ENCODE measurements at places on chromosomes 1 and 21.

DNA sequence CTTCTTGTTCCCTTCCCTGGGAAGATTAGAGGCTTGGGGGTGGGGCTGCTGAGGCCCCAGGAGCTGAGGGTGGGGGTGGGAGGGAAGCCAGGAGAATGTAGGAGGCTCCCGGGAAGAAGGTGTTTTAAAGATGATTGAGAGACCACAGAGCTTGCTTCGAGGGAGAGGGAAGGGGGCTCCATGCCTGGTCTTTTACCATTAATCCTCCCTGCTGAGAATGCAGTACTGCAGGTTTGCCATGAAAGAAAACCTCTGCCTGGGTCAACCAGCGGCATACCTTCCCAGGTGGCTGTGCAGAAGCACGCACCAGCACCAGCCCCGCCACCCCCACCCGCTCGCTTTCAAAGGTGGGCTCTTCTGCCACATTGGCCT, 15.4 kb downstream of the ABCA4 start:
- no peak for DNase-seq

- no peak for DNase-seq
These were observed 1.3 kb downstream of the CREB3L4 start for GRCh38 chr1:153968972-153969371.

DNA sequence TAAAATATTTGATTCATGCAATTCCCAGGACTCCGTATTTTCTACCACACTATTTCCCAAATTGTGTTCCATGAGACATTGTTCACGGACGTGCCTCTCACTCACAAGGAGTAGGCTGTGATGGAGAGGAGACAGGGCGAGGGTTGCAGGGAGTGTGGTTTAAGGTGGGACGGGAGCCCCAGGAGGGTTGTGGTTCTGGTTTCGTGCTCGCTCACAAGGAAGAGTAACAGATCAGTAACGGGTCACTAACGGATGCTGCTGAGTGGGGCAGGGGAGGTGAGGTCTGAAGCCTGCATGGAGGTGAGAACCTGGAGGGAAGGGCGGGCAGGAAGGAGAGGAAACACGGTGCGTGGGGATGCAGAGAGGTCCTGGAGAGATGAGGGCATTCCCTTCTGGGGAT, 28.8 kb downstream of the TFF3 start:
- DNase-seq: no peak

DNA sequence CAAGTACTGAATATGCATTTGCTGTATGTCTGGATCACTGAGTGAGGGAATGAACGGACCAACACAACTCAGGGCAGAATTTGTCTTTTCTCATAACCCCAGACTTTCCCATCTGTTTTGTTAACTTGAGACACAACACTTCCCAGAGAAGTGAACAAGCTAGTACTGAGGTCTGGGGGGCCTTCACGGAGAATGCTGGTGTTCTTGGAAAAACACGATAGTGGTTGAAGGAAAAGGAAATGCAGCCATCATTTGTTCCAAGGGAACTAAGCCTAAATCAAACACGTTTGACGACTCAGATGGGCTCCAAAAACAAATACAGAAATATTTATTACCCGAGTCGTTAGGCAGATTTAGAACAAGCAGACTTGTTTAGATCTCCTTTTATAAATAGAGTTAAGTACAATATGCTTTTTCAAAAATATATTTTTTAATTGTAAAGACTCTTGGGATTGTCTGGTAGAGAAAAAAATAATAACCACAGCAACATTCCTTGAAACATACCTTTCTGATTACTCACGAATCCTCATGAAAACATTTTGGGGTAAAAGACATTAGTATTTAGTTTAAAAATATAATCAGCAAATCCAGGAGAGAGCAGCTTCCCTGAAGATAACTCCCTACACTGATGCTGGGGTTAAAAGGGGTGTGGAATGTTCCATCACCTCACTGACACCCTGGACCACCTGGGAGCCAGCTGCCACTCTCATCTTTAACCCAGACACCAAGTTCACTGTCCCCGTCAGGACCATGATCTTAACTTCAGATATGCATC, 427.7 kb upstream of the RUNX1 start:
- no peak for DNase-seq

DNA sequence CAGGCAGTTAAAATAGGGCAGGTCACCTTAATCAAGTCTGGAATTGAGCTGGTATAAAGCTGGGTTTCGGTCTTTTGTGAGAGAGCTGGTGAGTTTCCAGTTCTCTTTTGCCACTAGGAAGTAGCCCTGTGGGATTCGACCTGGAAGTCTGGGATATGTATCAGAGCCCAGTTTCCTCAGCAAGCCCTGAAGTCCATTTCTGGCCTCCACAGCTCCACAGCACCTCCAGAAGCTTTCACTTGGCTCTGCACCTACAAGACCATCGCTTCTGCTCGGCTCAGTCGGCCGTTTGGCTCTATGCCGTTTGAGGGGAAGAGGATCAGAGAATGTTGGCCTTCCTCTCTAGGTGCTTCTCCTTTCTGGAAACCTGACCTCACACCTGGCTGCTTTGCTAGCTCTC, 148.0 kb downstream of the GALNT2 start:
- no peak for DNase-seq

DNA sequence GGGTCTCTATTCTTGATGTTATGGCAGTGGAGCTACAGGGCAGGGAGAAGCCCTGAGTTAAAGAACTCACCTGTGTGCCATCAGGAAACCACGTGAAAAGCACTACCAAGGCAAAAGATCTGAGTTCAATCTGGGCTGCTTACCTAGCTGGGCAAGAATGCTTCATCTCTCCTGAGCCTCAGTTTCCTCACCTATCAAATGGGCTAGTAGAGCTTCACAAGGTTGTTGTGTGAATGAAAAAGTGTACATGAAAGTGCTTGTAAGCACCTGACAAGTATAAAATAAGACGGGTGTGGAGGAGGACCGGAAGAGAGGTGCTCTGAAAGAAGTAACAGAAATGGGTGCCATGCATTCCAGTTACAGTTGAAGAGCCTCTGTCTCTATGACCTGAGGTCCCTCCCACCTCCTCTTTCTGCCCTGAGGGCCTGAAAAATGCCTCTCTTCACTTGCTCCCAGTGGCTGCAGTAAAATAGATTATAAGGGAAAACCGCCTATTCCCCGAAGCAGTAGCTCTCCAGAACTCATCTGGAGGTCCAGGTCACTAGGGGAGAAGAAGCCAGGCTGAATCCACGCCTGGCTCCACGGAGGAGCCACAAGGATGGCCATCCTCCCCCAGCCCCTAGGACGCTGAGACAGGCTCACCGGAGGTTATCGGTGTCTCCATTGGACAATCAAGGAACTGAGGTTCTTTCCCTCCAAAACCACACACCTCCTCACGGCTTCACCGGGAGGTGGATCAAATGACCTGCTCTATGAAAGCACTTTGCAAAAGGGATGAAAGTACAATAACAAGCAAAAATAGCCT, 1.4 kb downstream of the GPR161 start:
- DNase-seq: no peak

DNA sequence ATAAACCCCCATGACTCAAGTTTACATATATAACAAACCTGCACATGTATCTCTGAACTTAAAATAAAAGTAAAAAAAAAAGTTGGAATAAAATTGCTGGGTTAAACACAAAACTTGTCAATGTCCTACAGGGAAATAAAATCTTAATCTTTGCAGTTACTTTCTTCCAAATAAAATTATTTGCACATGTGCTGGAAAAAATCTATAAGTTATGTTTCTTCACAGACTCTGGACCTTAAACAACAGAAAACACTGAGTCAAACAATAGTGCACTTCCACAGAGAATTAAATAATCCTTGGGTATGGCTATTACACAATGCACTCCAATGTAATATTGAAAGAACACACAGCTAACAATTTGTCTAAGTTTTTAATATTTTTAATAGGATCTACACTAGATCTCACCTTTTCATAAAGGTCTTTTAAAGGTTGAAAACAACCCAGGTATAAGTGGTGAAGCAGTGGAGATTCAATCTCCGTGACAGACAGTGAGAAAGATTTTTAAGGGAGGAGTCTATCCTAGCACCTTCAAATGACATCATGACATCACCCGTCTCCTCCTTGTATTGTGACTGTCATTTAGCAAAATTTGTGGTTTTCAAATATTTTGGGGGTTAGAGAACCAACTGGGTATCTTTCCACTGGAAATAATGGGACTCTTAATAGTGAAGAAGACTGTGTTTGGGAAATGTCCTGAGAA, 25.2 kb upstream of the FGGY start:
- no peak for DNase-seq

- DNase-seq: peak; percentile 30
These were observed 360.4 kb upstream of the LYPLAL1 start for GRCh38 chr1:218813237-218813636.

GRCh38 chr1:37476087-37476452, 1.7 kb downstream of the ZC3H12A start:
- DNase-seq: no peak

DNA sequence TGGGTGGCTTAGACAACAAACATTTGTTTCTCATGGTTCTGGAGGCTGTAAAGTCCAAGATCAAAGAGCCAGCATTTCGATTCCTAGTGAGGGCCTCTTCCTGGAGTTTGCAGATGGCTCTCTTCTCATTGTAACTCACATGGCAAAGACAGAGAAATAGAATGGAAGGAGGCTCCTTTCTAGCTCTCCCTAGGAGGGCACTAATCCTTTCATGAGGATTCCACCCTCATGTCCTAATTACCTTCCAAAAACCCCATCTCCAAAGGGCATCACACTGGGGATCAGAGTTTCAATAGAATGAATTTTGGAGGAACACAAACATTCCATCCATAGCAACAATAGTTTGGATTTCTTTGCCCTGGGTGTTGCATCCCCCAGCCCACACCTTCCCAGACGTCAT, 247.3 kb downstream of the TTLL7 start:
- no peak for DNase-seq

- DNase-seq: no peak
These were observed 761 bp upstream of the UBE2J2 start for GRCh38 chr1:1274299-1274930.

DNA sequence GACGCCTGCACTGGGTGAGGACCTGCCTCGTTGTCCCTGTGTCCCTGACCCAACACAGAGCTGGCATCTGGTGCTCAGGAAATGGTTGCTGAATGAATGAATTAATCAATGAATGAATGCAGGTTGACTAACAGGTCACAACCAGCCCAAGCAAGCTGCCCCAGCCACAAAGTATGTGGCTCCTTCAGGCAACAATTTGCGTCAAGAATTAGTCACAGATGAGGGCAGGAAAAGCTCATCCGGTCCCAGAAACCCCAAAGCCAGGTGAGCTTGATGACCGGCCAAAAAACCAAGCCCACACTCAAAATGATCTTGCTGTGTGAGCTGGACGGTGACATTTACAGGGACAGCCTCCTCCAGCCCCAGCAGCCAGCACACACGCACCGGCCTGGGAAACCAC, 40.6 kb upstream of the GPR153 start:
- DNase-seq: no peak

DNA sequence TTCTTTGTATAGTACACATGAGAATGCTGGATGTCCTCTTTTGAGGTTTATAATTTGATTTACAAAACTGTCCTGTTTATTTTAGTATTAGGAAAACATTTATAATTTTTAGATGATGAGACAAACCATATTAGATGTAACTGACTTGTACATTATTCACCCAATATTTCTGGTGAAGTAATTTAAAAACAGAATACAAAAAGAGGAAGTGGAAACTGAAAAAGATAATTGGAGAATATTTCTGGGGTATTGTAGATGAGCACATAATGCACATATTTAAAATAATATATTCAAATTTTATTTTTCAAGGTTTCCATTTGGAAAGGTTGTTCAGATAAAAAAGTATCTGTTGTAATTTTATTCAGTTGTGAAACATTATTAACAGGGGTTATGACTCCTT, 40.7 kb downstream of the XPR1 start:
- no peak for DNase-seq

DNA sequence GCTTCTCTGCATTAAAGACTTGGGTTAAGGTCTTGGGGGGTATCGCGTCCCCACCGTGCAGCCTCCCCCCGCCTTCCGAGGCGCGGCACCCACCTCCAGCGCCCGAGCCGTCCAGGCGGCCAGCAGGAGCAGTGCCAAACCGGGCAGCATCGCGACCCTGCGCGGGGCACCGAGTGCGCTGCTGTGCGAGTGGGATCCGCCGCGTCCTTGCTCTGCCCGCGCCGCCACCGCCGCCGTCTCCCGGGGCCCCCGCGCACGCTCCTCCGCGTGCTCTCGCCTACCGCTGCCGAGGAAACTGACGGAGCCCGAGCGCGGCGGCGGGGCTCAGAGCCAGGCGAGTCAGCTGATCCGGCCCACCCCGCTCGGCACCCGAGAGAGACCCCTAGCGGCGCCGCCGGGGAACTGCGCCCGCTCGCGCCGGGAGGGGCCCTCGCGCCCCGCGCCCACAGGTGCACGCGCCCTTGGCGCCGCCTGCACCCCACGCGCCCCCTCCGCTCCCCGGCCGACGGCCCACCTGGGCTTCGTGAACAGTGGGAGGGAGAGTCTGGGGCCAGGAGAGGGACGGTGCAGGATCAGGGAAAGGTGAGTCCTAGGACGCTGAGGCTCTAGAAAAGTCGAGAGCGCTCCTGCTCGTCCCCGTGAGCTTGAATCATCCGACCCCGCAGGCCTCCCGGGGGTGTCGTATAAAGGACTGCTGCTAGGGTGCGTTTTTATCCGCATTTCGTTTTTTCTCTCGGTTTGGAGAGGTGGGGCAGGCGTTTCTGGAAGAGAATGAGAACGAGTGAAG, at the start of gene APP:
TSS of gene APP (minus strand) at position 300 of the 787 bp plus-strand sequence. CDS start at position 150, 150 bp downstream.
- DNase-seq: peak; percentile 63

Measured in RCC 7860 (cell line).